ENCODE measurements at places on chromosomes 12 and 14.

GRCh38 chr12:109097435-109098182 lies at the start of gene UNG:
UNG (plus strand) TSS chr12:109097597; CDS start chr12:109097680, 83 bp downstream.
- DNase-seq, result peak; percentile 96

GRCh38 chr14:20197459-20197858 lies 6.8 kb downstream of the OR11G2 start:
- DNase-seq, result no peak

DNA sequence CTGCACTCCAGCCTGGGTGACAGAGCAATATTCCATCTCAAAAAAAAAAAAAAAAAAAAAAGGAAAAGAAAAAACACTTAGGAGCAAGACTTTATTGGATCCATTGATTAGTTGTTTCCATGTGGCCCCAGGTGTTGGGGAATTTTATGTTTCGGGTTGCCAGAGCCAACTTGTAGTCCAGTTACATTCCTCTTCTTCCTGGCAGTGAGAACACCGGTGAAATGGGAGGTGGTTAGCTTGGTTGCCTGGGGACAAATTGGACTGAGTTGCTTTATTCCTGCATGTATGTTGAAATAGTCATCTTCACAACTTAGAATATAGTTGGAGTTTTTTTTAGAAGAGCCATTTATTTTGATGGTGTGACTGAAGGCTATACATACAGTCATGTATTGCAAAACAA lies 12.6 kb downstream of the RCOR1 start:
- DNase-seq, result no peak

DNA sequence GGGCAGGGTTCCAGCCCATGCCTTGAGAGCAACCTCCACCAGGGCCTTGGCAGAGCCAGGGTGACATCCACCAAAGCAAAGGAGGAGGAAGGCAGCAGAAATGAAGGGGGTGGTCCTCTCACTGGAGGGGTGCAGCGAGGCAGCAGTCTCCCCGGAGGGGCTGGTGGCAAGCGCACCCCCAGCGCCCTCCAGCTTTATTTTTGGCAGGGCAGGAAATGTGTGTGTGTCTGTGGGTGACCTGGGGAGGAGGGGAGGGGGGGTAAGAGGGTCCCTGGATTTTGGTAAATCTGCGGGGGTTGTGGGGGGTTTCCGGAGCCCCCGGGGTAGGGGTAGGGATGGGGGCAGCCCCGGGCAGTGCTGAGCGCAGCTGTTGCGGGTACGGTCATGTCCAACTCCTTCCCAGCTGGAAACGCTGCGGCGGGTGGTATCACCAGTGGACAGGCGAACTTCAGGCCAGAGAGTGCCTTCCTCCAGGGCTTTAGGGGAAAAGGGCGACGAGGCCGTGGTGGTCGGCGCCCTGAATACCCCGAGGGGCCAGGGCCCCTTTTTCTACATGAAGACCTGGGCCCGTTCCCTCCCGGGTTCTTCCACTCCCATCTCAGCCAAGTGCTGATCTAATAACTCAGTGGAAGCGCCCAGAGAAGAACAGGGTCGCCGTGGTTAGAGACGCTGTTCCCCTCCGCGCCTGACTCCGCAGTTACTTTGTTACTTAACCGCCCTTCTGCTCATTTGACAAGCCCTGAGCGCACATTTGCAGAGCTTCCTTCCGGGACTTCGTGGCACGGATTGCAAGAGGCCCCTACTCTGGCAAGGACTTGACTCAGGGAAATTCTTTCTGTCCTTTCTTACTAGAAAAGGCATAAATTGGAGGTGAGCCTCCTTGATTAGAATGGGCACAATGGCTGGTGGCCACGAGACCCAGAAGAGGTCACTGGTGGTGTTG lies 55.2 kb downstream of the FOS start:
- DNase-seq, result peak; percentile 6

- no peak for DNase-seq
Observed at GRCh38 chr12:66168410-66168809, 1.4 kb downstream of the TMBIM4 start.

- no peak for DNase-seq
Observed at GRCh38 chr12:122505419-122506051, 4.8 kb upstream of the ZCCHC8 start.

DNA sequence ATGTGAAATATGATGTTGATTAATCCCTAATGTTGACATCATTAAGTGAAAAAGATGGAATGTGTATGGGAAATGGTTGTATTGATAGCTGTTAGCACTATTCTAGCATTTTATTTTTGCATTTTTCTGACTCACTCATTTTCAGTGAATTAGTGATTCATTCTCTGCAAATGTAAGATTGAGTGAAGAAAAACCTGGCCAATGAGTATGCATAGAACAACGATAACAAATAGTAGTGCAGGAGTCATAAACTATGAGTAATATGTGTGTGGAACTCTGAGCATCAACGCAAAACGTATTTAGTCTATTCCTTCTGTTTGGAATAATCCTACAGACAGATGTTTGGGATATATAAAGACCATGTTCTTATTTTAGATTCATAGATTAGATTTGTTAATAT lies 76.3 kb upstream of the RTL1 start:
- DNase-seq, result peak; percentile 83

- peak; percentile 37 for DNase-seq
Observed at GRCh38 chr12:70849265-70849960, 71.1 kb downstream of the PTPRR start.

GRCh38 chr12:7075518-7075917 lies 15.0 kb downstream of the C1S start:
- DNase-seq, result peak; percentile 36

DNA sequence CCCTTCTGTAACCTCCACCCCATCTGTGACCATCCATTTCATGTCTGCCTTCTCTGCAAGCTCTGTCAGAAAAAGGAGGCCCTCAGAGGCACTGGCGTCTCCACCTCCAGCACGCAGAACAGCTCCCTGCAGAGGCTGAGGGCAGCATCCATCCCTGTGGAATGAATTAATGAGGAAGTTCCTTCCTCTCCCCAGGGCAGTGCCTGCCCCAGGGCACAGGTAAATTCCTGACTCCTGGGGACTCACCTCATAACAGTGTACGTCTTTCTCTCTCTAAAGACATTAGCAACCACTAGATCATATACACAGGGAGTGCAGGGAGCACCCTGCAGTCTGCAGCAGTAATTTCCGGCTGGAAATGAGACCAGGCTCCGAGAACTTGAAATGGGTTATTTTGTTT lies 155.0 kb upstream of the TMEM132C start:
- no peak for DNase-seq

- no peak for DNase-seq
Observed at GRCh38 chr12:121678716-121679300, 9.4 kb upstream of the MORN3 start.

DNA sequence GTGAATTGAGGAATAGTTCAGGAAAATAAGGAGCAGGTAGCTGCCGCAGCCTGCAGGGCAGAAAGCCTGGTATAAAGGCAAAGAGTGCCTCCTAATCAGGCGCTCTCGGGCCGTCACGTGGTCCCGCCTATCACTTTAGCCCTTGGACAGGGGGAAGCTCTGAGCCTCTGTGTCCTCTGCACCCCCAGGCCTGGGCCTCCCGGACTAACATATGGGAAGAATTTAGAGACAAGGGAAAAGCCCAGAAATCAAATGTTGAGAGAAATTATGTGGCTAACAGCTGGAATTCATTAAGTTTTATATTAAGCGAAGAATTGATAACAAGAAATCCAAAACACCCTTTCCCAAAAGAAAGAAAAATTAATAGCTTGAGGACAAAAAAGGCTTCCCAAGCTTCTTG lies 417.7 kb downstream of the ATP23 start:
- DNase-seq, result peak; percentile 87

- DNase-seq, result peak; percentile 12
Observed at GRCh38 chr12:64993461-64993860, 127.6 kb downstream of the WIF1 start.

GRCh38 chr12:124336184-124336437 lies 41.2 kb downstream of the RFLNA start:
- no peak for DNase-seq

GRCh38 chr14:54191846-54192245 lies 205.0 kb upstream of the CDKN3 start:
- no peak for DNase-seq
